Caco-2 (cell line): ENCODE measurements at places on chromosomes 2 and 18. TPM values are rescaled to one million over a fixed set of nuclear protein-coding genes. Genes with fewer than 3 reads are reported as not detected.

DNA sequence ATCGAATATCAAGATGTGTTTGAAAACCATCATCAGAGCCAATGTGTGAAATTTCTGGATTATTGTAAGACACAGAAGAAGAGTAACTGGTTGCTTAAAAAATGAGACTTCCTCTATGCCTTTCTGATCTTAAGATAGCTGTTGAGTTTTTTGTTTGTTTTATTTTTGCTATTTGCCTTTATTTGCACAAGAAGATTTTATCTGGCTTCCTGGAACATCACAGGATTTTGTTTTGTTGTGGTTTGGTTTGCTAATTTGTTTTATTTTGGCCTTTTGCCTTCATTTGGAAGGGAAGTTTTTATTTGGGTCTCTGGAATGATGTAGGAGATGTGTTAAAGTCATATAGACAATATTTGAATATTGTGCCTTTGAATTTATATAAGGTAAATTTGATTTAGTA lies 3.9 kb upstream of the CYTIP start:
- H3K4me1 ChIP-seq: 0 out of 2 replicates have a peak, but pooled peaks cover 6% of the 10 kb centered on the region
- H3K27ac ChIP-seq: no peak overlapping the region
- no peak for DNase-seq
- H3K4me3 ChIP-seq: no peak overlapping the region

DNA sequence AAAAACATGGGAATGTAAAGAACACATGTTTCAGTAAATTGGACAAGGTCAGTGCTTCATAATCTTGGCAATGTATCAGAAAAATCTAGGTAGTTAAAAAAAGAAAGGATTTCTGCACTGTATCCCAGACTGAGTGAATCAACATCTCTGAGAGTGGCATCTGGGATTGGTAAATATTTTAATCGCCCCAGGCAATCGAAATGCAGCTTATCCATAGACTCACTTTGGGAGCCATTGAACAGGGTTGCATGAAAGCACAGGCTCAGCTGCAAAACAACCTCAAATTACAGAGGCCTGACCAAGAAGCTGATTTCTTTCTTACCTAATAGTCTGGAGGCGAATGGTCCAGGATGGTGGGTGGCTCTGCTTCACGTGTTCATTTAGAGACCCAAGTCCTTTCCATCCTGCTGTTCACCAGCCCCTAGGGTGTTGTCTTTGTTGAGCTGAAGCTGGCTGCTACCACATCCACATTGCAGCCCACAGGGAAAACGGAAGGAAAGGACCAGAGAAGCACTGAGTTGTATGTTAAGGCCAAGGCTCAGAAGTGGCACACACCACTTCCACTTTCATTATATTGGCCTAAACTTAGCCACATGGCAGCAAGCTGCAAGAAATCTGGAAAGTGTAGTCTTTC lies 59.0 kb downstream of the MOGAT1 start:
- no peak for DNase-seq
- H3K4me3 ChIP-seq: no peak overlapping the region
- peaks cover 9% of the 10 kb centered on the region for H3K4me1 ChIP-seq

DNA sequence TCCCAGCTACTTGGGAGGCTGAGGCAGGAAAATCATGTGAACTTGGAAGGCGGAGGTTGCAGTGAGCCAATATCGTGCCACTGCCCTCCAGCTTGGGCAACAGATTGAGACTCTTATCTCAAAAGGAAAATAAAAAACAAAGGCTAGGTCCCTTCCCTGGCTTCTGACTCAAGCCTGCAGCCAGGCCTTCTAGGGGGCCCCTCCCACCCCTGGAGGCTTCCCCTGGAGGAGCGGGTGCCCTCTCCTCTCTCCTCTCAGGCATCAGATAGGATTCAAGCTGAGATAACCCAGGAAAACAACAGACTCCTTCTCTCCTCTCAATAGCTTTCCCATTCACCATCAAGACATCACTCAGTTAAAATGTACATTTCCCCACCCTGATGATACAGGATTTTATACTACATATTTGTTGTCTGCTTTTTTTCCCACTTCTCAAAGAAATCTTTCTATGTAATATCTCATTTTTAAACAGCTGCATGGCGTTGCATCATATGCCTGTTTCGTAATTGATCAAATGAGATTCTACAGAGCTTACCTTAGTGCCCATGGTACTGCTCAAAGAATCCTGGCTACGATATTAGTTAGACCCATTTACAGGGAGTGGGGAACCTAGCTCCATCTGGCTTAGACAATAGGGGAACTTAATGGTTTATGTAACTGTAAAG lies 20.6 kb upstream of the C2orf72 start:
- DNase-seq: no peak
- H3K4me1 ChIP-seq: peaks cover 49% of the 10 kb centered on the region
- H3K4me3 ChIP-seq: no peak overlapping the region
- peak overlapping the region; percentile 79 for H3K27ac ChIP-seq
- no peaks in the 10 kb centered on the region for H3K36me3 ChIP-seq
- no peaks in the 10 kb centered on the region for H3K27me3 ChIP-seq

- DNase-seq: no peak
- H3K36me3 ChIP-seq: no peaks in the 10 kb centered on the region
- no peak overlapping the region for H3K4me3 ChIP-seq
- H3K27ac ChIP-seq: no peak overlapping the region
These were observed 48.2 kb downstream of the TWIST2 start for GRCh38 chr2:238895891-238896600.

GRCh38 chr2:240917009-240917683 lies 11.0 kb downstream of the CROCC2 start:
- H3K4me3 ChIP-seq: no peak overlapping the region
- H3K4me1 ChIP-seq: no peaks in the 10 kb centered on the region
- H3K27me3 ChIP-seq: no peaks in the 10 kb centered on the region
- peak; percentile 13 for DNase-seq

The PLB1 gene
- 2.4 and 2.8 TPM in 2 replicates for total RNA-seq

The TFPI gene
- 31.0 and 40.2 TPM in 2 replicates for total RNA-seq

The SRD5A2 gene
- not detected in 2 replicates for total RNA-seq

The FAM237A gene
- total RNA-seq: not detected in 2 replicates

DNA sequence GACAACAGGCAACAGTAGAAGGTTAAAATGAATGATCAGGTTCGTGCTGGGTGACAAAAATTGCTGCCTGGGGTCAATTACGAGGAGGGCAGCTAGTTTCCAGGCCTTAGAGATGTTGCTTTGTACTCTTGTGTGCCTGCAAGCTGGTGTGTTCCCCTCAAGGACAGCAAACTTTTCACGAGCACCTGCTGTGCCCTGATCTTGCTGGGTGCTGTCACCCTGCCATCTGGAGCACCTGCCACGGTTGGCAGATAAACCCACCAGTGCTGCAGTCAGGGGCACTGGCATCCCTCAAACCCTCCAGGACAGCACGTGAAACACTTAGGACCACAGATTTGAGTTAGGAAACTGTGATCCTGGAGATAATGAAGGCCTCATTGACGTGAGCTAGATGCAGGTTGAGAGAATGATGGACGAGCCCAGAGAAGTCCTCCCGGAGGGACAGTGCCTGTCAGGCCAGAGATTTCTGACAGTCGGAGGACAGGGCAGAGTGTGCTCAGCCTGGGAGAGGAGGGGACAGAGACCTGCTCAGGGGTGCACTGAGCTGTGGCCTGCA lies 104.3 kb upstream of the RAB12 start:
- H3K27ac ChIP-seq: no peak overlapping the region
- no peaks in the 10 kb centered on the region; the same call in 1 of the 2 replicates for H3K27me3 ChIP-seq
